ENCODE measurements at places on chromosomes 2 and 18. TPM values are rescaled to one million over a fixed set of nuclear protein-coding genes. Genes with fewer than 3 reads are reported as not detected.

GRCh38 chr2:148826791-148827190, 48.2 kb upstream of the KIF5C start:
- no peak for DNase-seq

DNA sequence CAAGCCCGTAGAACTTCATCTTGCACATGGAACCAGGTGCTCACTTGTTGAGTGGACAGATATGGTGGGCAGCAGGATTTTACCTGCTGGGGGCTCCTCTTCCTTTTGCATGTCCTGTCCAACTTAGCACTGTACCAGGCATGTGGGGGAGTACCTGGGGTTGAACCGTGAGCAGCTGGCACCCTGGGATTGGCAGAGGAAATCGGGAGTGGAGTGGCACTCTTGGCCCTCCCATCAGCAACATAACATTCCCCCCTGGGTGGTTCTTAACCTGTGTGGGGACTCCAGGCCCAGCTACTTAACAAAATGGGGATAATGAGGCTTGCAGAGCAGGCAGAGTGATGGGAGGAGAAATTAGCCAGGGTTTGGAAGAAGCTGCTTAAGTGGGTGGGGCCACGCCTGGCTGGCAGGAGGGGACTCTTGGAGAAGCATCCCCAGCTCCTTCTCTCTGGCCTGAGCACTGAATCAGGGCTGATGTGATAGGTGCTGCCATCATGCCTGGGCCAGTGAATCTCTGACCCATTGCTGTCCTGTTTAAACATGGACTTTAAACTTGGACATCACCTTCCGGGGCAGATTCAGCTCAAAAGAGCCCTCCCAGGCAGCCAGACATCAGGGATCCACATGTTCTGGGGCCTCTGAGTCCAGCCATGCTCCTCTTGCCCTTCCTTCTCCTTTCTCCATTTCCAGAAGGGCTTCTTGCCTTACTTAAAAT, 15.5 kb downstream of the FOSL2 start:
- no peak for DNase-seq

- peak; percentile 82 for DNase-seq
Observed at GRCh38 chr2:55550368-55551102, 31.0 kb downstream of the CFAP36 start.

DNA sequence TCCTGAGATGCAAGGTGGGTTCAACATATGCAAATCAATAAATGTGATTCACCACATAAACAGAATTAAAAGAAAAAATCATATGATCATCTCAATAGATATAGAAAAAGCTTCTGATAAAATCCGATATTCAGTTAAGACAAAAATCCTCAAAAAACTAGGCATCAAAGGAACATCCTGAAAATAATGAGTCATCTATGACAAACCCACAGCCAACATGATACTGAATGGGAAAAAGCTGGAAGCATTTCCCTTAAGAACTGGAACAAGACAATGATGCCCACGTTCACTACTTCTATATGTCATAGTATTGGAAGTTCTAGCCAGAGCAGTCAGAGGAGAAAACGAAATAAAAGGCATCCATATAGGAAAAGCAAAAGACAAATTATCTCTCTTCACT, 80.4 kb downstream of the MYO3B start:
- peak; percentile 48 for DNase-seq

GRCh38 chr2:3035385-3036050, 342.1 kb downstream of the EIPR1 start:
- no peak for DNase-seq

DNA sequence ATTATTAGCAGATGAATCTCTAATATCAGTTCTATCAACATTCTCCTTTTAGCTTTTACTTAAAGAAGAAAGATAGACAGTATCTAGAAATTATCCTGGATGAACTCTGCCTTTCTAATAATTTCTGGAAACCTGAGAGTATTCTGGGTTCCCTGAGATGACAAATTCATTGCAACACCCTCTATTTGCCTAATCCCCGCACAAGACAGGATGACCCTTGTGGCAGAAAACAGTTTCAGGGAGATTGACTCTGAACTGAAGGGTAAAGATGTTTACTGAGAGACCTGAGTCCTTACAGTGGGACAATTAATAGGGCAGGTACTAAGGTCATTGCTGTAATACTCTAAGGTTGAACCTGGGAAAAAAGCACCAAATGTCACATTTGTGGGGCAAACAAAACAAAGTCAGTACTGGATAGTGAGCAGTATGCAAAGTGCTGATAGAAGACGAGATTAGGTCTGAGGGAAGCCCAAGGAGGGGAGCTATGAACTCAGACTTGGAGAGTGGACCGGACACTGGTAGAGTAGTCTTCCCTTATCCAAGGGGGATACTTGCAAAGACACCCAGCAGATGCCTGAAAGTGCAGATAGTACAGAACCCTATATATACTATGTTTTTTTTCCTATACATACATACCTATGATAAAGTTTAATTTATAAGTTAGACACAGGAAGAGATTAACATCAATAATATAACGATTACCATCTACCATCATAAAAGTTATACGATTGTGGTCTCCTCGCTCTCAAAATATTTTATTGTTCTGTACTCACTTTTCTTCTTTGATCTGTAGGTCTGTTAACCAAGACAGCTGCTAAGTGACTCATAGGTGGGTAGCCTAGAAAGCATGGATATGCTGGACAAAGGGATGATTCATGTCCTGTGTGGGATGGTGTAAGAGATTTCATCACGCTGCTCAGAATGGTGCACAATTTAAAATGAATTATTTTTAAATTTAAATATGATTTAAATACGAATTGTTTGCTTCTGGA, 148.3 kb upstream of the KLHL14 start:
- DNase-seq = peak; percentile 72

DNA sequence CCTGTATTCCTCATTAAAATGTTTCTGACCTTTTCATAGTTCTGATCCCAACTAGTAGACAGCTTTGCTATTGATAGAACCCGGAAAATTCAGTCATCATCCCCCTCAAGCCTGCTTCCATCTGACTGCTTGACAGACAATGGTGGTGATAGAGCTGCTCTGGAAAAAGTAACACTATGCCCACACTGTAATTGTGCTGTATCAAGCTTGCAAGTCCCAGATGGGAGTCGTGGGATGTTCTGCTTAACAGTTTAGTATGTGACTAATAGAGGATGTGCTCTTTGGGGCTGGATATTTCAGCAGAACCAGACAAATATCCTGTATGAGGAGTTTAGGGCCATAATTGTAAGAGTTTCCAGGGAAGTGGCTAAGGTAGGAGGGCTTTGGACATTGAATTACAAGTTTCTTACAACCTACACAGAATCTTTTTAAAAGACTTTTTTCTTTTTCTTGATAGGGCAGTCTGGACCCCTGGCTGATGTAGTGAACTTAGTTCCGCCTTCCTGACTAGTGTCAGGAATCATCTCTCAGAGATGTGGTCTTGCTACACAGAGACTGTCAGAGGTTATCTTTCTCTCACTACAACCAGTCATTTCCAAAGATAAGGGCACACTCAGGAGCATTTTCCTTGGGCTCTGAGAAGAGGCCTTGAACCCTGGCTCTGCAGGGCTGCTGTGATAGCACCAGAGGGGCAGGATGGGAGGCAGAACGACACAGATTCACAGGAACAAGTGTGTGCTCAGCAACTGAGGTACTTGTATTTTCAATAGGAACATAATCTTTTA, 158.0 kb upstream of the RBMS1 start:
- DNase-seq = peak; percentile 39

The SNX17 gene
- total RNA-seq = 110 TPM

The C2orf66 gene
- total RNA-seq = 0.51 TPM

- no peak for DNase-seq
Observed at GRCh38 chr18:69031571-69031970, 233.7 kb downstream of the CCDC102B start.

GRCh38 chr2:30730736-30731647, 76.3 kb downstream of the CAPN13 start:
- DNase-seq = no peak

The TSGA10 gene
- 3.6 TPM for total RNA-seq

- DNase-seq = peak; percentile 73
Observed at GRCh38 chr2:7792031-7792651, 874.9 kb downstream of the RNF144A start.

The RUFY4 gene
- not detected for total RNA-seq

The CDCA7 gene
- 29.3 TPM for total RNA-seq

DNA sequence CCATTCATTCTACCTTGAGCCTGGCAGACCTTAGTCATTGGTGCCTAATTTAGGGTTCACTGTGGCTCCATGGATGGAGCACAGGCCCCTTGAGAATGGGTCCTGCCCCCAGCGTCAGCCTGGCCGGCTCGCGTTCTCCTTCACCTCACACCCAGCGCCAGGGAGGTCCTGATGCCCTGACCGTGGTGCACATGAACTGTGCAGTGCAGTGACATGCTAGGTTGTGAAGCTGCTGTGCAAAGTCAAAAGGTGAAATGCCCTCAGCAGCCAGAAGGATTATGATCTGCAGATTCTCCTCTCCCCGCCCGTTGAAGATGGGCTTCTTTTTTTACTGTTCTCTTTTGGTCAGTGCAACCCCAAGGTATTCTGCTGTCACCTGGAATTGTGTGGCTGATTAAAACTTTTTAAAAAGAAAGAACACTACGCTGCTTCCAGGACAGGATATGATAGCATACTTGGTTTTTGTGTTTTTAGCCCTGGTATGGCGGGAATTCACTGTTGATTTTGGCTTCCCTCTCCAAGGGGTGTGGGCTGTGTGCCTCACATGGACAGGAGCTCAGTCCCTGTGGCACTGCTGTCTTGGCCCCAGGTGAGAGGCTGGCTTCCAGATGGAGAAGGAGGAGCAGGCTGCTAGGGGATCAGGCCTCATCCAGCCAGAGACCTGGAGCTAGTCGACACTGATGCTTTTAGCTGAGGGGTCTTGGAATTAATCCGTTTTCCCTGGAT, 49.4 kb upstream of the MCFD2 start:
- DNase-seq = peak; percentile 87

- DNase-seq = peak; percentile 50
Observed at GRCh38 chr2:187544371-187545080, 9.7 kb downstream of the TFPI start.

DNA sequence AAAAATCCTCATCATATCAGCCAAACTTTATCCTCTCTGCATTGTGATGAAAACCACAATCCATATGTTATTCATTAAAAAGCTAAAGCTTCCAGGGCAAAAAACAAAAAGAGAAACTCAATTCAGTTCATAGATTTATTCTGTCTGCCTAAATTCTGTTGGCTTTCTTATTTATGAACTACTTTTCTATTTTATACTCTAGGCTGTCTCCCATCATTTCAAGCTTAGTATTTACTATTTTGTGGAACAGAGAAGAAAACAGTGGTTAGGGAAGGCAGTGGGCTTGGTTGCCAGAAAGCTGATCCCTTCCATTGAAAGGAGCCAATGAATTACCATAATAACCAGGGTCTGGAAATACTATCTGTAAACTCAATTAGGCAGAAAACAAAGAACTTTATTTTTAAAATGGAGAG, 71.8 kb downstream of the RAPH1 start:
- no peak for DNase-seq

- DNase-seq = no peak
Observed at GRCh38 chr2:98821629-98822135, 90.8 kb upstream of the MGAT4A start.

DNA sequence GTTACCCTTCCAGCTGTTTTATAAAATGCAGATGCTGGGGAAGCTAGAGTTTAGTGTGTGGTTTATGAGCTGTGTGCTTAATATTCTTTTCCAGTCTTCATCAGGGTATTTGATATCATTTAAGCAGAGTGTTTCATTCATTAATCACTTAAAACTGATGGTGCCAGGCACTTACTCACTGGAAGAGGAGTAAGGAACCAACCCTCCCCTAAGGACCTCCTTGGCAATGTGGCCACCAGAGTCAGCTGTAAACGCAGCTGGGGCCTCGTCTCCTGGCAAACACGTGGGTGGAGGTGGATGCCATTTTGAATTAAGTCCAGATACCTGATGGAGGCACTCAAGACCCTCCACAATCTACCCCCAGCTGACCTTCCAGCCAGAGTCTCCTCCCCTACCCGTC, 331.6 kb downstream of the CLIP4 start:
- no peak for DNase-seq

DNA sequence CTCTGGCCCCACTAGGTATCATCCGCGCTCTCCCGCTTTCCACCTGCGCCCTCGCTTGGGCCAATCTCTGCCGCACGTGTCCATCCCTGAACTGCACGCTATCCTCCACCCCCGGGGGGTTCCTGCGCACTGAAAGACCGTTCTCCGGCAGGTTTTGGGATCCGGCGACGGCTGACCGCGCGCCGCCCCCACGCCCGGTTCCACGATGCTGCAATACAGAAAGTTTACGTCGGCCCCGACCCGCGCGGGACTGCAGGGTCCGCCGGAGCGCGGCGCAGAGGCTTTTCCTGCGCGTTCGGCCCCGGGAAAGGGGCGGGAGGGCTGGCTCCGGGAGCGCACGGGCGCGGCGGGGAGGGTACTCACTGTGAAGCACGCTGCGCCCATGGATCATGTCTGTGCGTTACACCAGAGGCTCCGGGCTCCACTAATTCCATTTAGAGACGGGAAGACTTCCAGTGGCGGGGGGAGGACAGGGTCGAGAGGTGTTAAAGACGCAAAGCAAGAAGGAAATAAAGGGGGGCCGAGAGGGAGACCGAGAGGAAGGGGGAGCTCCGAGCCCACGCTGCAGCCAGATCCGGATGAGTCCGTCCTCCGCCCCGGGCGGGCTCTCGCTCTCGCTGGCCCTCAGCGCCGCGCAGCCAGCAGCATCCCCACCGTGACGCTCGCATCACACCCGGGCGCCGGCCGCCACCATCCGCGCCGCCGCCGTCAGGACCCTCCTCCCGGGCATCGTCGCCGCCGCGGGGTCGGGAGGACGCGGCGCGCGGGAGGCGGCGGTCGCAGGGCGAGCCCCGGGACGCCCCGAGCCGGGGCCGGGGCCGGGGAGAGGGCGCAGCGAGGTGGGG, 664 bp downstream of the NETO1 start:
- no peak for DNase-seq

GRCh38 chr2:208375491-208376068, 31.0 kb upstream of the PTH2R start:
- DNase-seq = no peak

The ANKRD30BL gene
- total RNA-seq = not detected

The CYP27C1 gene
- 0.36 TPM for total RNA-seq

DNA sequence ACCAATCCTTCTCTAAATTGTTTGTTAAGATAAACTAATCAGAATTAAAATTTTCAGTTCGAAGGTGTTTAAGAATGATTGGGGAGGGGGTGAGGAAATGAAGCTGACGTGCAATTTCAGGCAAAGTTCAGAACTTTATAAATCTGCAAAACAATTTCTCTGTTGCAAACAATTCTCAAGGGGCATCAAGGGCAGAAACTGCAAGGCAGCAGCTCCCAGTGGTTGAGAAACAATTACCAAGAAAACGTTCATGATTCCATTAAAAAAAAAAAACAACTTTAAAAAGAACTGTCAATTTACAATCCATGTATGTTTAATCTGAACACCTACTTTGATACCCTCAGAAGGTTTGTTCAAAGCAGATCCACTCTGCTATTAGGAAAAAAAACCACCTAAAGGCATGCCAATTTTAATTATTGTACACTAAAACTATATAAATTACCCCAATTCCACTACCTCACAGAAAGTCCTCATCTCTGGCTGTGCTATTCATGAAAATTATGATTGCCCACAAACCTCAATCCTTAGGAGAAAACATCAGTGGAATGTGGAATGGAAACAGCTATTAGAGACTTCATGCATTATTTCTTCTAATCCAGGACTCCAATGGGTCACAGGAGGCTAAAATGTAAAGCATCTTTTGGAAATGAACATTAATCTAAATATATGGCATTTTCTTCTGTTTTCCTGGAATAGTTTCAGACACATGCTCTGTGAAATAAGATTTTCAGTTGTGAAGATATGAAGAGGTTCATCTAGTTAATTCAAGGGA, 119.9 kb upstream of the ACVR1C start:
- no peak for DNase-seq

- peak; percentile 4 for DNase-seq
Observed at GRCh38 chr2:157784823-157785175, 91.3 kb downstream of the ACVR1 start.

Data from PC-3 (cell line).